ENCODE measurements at places on chromosomes 5 and 9.

DNA sequence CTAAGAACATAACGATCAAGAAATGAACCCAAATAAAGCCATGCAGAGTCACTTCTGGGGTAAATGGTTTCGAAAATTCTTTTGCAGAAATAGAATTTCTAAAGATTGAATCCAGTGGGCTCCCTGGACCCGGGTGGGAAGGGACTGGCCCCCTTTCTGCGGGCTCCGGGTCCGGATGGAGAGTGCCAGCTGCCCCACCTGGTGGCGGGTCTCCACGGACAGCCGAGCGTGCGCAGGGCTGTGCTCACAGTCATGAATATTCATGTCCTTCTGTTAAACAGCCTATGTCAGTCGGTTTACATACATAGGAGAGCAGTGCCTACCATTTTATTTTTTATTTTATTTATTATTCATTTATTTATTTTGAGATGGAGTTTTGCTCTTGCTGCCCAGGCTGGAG is 4.7 kb upstream of the PPP1R26 start:
- DNase-seq: no peak

DNA sequence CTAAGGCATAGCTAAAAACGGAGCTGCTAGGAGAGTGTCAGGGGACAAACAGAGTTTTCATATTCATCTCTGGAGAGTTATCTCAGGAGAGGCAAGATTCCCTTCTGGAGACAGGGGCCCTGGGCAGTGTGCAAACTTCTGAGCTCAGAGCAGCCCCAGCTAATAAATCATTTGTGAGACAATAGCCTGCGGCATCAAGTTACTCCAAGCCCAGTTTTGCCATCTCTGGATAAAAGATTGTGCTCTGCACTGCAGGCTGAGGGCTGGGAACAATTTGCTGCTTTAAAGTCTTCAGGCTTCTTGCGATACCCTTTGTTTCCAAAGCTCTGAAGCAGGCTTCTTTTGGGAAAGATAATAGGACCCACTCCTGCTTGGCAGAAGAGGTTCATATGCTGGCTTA is 164.3 kb upstream of the BRINP1 start:
- no peak for DNase-seq

DNA sequence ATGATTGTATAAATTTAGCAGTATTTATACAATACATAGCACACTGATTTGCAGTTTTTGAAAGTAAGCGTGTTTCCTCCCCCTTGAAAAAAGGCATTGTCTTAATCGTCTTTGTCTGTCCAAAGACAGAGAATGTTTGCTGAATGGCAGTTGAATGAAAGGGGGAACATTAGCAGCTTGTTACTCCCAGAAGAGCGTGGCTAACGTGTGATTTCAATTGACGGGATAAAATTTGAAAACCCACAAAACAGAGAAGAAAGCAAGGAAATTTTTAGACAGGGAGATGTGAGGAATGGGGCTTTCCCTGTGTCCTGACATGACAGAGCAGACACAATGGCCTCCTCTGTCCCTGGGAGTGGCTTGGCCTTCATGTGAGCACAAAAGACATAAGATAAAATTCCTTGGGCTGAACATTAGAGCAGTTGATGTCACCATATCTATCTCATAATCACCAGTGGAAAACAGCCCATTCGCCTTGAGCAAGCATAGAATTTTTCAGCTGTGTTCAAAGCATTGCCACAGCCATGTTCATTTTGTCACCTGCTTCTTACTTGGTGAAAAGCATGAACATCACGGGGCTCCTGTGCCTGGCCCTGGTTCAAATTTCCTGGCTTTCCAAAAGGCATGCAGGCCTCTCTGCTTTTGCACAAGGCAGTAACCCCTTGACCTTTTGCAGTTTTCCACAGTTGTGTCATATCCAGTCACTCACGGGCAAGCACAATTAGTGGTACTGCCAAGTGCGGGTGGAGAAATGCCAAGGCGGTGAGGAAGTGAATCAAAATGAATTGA is 126.9 kb downstream of the TLE1 start:
- DNase-seq: no peak

DNA sequence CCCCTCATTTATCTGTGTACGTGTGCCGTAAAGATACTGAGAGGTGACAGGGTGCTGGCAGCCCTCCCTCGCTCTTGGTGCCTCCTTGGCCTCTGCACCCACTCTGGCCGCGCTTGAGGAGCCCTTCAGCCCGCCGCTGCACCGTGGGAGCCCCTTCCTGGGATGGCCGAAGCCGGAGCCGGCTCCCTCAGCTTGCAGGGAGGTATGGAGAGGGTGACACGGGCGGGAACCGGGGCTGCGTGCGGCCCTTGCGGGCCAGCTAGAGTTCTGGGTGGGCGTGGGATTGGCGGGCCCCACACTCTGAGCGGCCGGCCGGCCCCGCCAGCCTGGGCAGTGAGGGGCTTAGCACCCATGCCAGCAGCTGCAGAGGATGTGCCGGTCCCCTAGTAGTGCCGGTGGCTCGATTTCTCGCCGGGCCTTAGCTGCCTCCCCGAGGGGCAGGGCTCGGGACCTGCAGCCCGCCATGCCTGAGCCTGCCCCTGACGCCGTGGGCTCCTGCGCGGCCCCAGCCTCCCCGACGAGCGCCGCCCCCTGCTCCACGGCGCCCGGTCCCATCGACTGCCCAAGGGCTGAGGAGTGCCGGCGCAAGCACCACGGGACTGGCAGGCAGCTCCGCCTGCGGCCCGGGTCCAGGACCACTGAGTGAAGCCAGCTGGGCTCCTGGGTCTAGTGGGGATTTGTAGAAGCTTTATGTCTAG is 21.6 kb downstream of the NKX2-5 start:
- DNase-seq: no peak

All from activated CD4-positive, CD25-positive, alpha-beta regulatory T cell treated with anti-CD3 and anti-CD28 coated beads, Interleukin-2, amount 50 U/mL, for 16 hours (primary cell).